Activated naive CD4-positive, alpha-beta T cell treated with anti-CD3 and anti-CD28 coated beads, Interleukin-2, amount 10 ng/mL, durations not matched to agents 7 days and 5 days (primary cell): ENCODE measurements at places on chromosomes 3 and 15.

- no peak for DNase-seq
These were observed 14.8 kb downstream of the PPCDC start for GRCh38 chr15:75038231-75038630.

GRCh38 chr15:71362987-71363968 is 248.0 kb downstream of the THSD4 start:
- DNase-seq, result no peak

GRCh38 chr3:48623851-48624547 is 2.4 kb upstream of the TMEM89 start:
- DNase-seq, result no peak

- DNase-seq, result no peak
These were observed 246.5 kb downstream of the PTPRG start for GRCh38 chr3:61807865-61808276.

DNA sequence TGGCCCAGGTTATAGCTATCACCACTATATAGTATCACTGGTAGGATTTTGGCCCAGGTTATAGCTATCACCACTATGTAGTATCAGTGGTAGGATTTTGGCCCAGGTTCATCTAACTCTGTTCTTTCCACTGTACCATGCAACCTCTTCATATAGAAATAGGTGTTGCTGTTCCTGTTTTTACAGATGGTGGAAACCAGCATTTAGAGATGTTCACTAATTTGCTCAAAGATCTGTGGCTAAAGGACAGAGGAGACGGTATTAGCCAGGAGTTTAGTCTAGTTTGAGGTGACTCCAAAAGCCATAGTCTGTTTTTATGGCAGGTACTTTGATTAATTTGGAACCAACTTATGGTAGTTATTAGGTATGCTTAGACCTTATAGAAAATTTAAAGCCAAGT is 3.1 kb downstream of the LRCH3 start:
- no peak for DNase-seq

GRCh38 chr15:42547918-42548248 is 710 bp downstream of the LRRC57 start:
- no peak for DNase-seq

GRCh38 chr3:170740726-170741591 is 129.0 kb downstream of the RPL22L1 start:
- no peak for DNase-seq

DNA sequence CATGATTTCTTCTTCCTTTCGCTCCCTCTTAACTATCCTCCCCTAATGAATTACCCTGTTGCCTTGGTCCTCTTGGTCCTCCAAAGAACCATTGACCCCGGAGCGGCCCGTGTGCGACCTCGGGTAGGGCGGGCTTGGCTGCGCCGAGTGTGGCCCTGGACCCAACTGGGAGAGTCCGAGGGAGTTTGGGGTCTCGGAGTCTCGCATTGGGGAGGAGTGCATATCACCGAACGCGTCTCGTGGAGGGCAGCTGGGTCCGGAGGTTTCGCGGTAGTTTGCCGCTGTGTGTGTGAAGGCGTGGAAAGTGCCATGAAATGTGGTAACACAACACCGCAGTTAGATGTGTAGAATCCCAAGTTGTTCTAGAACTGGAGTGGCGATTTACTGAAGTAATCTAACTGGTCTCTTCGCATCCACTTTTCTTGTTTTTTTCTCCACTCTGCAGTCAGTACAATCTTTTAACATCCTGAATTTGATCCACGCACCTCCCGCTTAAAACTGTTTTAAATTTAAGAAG is 363 bp downstream of the GTF2E1 start:
- no peak for DNase-seq

GRCh38 chr3:189680723-189681122 is 49.5 kb downstream of the TP63 start:
- DNase-seq, result no peak

- no peak for DNase-seq
These were observed 103.0 kb downstream of the P3H2 start for GRCh38 chr3:190017521-190018288.

GRCh38 chr3:159919873-159920272 is 68.8 kb upstream of the IL12A start:
- no peak for DNase-seq

GRCh38 chr3:12175844-12176453 is 17.2 kb upstream of the TIMP4 start:
- DNase-seq, result peak; percentile 38

DNA sequence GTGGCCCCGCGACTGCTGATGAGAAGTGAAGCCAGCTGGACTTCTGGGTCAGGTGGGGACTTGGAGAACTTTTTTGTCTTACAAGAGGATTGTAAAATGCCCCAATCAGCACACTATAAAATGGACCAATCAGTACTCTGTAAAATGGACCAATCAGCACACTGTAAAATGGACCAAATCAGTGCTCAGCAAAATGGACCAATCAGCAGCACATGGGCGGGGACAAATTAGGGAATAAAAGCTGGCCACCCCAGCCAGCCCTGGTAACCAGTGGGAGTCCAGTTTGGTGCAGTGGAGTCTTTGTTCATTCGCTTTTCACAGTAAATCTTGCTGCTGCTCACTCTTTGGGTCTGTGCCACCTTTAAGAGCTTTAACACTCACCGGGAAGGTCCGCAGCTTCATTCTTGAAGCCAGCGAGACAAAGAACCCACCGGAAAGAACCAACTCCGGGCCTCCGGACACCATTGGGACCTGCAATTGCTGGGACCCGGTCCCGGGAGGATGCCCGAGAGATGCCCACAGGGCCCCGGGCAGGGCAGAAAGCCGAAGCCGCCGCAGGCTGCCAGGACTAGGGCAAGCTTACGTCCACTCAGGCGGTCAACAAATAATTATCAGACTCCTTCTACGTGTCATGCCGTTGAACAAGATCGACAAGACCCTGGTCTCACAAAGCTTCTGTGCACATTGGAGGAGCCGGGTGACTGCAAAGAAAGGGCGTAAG is 8.3 kb upstream of the NR2E3 start:
- no peak for DNase-seq

DNA sequence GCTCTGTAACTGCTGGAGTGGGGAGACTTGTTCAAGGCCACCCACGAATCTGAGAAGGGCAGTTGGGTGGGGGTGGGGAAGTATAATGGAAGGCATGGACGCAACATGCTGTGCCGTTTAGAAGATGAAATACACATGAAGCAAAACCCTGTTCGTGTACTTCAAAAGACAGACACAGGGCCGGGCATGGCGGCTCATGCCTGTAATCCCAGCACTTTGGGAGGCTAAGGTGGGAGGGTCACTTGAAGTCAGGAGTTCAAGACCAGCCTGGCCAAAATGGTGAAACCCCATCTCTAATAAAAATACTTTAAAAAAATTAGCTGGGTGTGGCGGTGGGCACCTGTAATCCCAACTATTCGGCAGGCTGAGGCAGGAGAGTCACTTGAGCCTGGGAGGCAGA is 36.9 kb upstream of the SFMBT1 start:
- no peak for DNase-seq

- DNase-seq, result no peak
These were observed 3.8 kb upstream of the LMAN1L start for GRCh38 chr15:74808840-74809229.

GRCh38 chr15:85771781-85772445 is 22.8 kb downstream of the KLHL25 start:
- no peak for DNase-seq

- DNase-seq, result no peak
These were observed 3.3 kb downstream of the DPPA2 start for GRCh38 chr3:109313061-109313460.

DNA sequence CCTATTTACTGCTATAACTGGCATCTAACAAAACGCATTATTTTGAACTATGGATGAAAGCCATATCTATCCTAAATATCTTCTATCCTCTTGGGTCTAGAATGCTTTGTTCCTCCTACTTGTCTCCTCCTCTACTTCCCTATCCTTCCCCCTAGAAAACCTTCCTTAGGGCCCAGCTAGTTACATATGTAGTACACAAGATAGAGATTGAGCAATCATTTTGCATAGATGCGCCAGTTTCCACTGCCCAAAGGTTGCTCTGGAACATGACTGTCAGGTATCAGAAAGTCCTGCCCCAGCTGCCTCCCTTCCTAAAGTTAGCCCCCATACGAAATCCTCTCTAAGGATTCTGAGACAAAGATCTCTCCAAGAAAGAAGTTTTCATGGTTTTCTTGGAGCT is 55.1 kb downstream of the GPR160 start:
- DNase-seq, result no peak

DNA sequence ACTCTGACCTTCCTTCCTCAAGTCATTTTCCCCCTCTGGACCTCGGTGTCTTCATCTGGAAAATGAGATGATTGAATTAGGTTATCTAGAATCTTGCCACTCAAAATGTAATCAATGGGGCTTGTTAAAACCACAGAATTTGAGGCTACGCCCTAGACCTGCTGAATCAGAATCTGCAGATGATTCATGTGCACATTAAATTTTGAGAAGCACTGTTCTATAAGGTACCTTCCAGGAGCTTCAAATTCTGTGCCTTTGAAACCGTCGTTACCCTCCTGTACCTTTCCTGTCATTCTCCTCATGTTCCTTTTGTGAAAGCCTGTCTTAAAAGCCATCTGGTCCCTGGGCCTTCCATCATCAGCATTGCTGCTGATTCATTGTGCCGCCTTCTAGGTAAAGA is 172.4 kb upstream of the TOPAZ1 start:
- DNase-seq, result no peak
